ENCODE measurements at places on chromosomes 1 and 21.

- DNase-seq = no peak
Observed at GRCh38 chr1:59502009-59502691, 205.3 kb downstream of the FGGY start.

GRCh38 chr1:46770541-46770940, 28.3 kb upstream of the CYP4B1 start:
- no peak for DNase-seq

DNA sequence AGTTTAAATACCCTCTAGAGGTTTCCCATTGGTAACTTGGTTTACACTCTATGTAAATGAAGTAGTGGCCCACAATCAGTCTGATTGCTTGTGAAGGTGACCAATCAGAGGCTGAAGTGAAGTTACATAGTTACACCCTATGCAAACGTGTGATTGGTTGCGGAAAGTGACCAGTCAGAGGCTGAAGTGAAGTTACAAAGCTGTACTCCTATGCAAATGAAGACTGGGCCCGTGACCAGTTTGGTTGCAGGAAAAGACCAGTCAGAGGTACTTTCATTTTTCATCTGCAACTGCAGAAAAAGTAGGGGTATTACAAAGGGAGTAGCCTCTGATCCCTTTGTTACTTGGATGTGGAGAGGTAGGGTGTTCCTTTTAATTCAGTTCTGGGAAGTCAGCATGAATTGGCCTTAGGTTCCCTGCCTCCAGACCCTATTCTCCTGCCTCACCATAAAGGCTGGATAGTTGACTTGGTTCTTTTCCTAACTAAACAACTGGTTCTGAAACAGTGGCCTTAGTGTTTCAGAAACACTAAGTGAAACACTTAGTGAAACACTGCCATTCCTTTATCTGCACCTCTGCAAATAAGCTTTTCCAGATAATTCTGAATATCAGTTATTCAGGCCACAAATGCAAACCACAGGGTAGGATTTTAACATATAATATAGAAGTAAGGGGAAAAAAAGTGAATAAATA, 39.3 kb downstream of the MAGI3 start:
- DNase-seq = no peak

GRCh38 chr1:215600258-215600792, 33.2 kb downstream of the KCTD3 start:
- no peak for DNase-seq

DNA sequence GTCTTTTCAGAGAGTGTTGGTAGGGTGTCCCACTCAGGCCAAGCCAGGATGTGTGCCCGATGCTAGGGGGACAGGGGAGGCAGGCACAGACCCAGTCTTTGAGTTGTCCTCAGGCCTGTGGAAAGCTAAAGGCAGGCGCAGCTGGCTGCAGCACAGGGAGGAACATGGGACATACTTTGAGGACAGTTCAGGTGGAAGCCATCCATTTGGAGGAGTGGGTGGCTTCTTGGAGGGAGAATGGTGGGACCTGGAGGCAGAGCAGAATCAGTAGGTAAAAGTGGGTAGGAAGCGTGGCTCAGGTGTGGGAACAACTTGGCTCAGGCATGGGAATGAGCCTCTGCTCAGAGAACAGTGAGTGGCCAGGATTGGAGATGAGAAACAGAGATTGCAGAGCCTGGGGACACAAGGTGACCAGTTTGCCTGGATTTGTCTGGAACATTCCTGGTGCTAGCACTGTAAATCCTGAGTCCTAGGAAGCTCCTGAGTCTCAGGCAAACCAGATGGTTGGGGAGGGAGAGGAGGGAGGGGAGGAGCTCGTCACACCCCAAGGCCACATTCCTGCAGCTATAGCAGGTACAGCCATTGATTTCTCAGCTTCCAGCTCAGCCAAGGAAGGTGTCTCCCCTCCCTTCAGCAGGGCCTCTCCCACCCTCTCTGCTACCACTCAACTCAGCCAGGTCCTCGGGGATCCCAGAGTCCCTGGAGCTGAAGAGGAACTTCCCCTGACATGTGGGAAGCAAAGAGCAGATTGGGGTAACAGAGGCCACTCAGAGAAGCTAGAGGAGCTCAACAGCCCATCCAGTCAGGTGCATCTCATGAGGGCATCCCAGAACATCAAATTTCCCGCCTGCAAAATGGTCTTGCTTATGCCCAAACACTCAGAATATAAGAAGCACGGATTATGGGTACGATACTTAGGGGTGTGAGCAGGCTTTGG, 65.2 kb upstream of the TINAGL1 start:
- DNase-seq = no peak

GRCh38 chr1:63836830-63837229, 63.0 kb downstream of the ROR1 start:
- no peak for DNase-seq
